ENCODE measurements at places on chromosomes 12 and 14. TPM values are rescaled to one million over a fixed set of nuclear protein-coding genes. Genes with fewer than 3 reads are reported as not detected.

Gene RNASE13
- total RNA-seq: not detected

Gene ANKRD33
- total RNA-seq: not detected

Gene CIROP
- 0.61 TPM for total RNA-seq

Gene EEA1
- total RNA-seq: 31.9 TPM

Gene NTN4
- total RNA-seq: 16.6 TPM

Gene DLK1
- total RNA-seq: 4.9 TPM

Gene ARHGAP9
- 5.6 TPM for total RNA-seq

Gene MANSC4
- not detected for total RNA-seq

Gene MYO1H
- total RNA-seq: not detected

Gene RNF212B
- total RNA-seq: not detected

Gene SIX1
- 24.1 TPM for total RNA-seq

Gene VRTN
- not detected for total RNA-seq

Gene LTBR
- total RNA-seq: 6.8 TPM

Gene RNASE3
- 3.7 TPM for total RNA-seq

Gene P2RX7
- 8.7 TPM for total RNA-seq

Gene KLRB1
- total RNA-seq: 0.30 TPM

Gene SHMT2
- total RNA-seq: 61.8 TPM

Gene MTA1
- total RNA-seq: 73.5 TPM

Gene ACAD10
- 16.4 TPM for total RNA-seq

Gene C12orf50
- 0.11 TPM for total RNA-seq

Gene PTCSC3
- total RNA-seq: not detected

Gene PIWIL1
- total RNA-seq: 0.17 TPM

Gene DDX11
- total RNA-seq: 12.0 TPM

Gene SERPINA6
- not detected for total RNA-seq

Gene C1QL4
- total RNA-seq: 4.8 TPM

Gene FOXA1
- total RNA-seq: 2.7 TPM

Gene MEG3
- 250 TPM for total RNA-seq

Gene SOAT2
- total RNA-seq: not detected

Gene OR4N2
- not detected for total RNA-seq

Gene ALG10
- 24.1 TPM for total RNA-seq

Gene LRFN5
- 72.4 TPM for total RNA-seq

Gene SERPINA12
- total RNA-seq: not detected

Gene PTHLH
- total RNA-seq: 7.7 TPM

Gene CCDC198
- 11.3 TPM for total RNA-seq

Gene AQP2
- not detected for total RNA-seq

Gene RPL10L
- not detected for total RNA-seq

Gene FSCB
- total RNA-seq: 0.10 TPM

Gene PROX2
- total RNA-seq: 0.06 TPM

Gene VWF
- total RNA-seq: 40.4 TPM

Gene RNASE1
- 99.1 TPM for total RNA-seq

Gene MORN3
- total RNA-seq: 4.5 TPM

Gene IRAK4
- 12.7 TPM for total RNA-seq

Gene TAS2R43
- 3.4 TPM for total RNA-seq

Gene CACNB3
- total RNA-seq: 37.0 TPM

Gene USP44
- total RNA-seq: 4.4 TPM

Gene TRPV4
- total RNA-seq: 0.50 TPM

Gene KCNJ8
- total RNA-seq: 15.3 TPM

Gene PRR13
- 14.9 TPM for total RNA-seq

Gene PLA2G1B
- 0.72 TPM for total RNA-seq

Gene LALBA
- not detected for total RNA-seq

Gene GLS2
- total RNA-seq: 10.5 TPM

Gene FOXN4
- total RNA-seq: not detected

Gene CRIP1
- 34.5 TPM for total RNA-seq

Gene CD4
- 11.3 TPM for total RNA-seq

Data from spinal cord (tissue), 10 donors.